ENCODE measurements at places on chromosomes 2 and 18.

DNA sequence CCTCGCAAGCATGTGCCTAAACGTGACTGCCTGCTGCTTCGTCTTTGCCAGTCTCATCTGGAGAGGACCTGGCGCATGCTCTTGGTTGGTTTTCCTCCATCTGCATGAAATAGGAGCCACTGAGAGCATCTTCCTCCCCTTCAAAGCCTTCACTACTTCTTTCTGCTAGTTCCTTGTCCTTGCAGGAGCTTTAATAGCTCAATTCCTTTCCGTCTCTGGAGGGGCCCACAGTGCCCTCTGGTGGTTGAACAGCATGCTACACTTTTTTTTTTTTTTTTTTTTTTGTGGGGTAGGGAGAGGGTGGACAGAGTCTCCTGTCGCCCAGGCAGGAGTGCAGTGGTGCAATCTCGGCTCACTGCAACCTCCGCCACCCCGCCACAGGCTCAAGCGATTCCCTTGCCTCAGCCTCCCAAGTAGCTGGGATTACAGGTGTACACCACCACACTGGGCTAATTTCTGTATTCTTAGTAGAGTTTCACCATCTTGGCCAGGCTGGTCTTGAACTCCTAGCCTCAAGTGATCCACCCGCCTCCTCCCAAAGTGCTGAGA lies 59.6 kb downstream of the SP110 start:
- DNase-seq: no peak

DNA sequence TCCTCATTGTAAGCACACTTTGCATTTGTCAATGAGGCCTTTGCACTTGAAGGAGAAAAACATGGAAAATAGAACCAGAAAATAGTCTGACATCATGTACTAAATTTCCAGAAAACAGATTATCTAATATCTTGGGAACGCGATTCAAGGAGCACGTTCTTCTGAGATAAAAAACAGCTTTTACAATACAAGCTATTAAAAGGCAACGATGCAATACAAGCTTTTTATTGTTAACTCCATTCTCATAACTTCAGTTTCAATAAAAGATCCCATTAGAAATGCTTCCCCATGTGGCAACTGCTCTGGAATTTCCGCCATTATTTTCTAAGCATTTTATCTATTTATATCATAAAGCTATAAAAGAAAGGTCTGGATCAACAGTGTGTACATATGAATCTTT lies 40.3 kb downstream of the NRXN1 start:
- no peak for DNase-seq

- no peak for DNase-seq
Observed at GRCh38 chr2:27085673-27086089, 891 bp upstream of the KHK start.

DNA sequence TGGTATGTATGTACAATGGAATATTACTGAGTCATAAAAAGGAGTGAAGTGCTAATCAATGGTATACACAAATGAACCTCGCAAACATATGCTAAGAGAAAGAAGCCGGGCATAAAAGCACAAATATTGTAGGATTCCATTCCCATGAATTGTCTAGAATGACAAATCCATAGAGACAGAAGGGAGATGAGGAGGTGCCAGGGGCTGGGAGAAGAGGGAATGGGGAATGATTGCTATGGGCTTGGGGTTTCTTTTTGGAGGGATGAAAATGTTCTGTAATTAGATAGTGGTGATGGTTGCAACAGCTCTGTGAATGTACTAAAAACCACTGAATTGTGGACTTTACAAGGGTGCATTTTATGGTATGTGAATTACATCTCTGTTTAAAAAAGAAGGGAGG lies 73.5 kb downstream of the GLI2 start:
- DNase-seq: no peak

GRCh38 chr2:85811180-85812093 lies 57.6 kb downstream of the ATOH8 start:
- DNase-seq: no peak

- DNase-seq: no peak
Observed at GRCh38 chr2:170310876-170311502, 133.0 kb downstream of the MYO3B start.

DNA sequence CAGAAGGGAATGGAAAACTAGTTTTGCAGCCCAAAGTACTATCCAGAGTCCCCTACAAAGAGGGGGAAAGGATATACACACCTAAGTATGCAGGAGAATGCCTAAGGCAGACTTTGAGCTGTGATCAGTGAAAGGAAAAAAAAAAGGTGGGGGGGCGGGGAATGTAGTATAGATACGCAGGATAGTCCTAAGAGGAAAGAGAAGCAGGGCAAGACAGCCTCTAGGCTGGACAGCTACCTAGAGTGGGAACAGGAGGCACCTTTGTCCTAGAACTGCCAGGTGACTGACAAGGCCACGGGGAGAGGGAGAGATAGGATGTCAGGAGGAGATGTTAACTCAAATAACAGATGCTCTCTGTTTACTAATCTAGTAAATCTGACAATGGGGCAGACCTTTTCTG lies 6.0 kb downstream of the REEP1 start:
- no peak for DNase-seq

GRCh38 chr2:114400890-114401289 lies 41.6 kb upstream of the DPP10 start:
- DNase-seq: no peak

DNA sequence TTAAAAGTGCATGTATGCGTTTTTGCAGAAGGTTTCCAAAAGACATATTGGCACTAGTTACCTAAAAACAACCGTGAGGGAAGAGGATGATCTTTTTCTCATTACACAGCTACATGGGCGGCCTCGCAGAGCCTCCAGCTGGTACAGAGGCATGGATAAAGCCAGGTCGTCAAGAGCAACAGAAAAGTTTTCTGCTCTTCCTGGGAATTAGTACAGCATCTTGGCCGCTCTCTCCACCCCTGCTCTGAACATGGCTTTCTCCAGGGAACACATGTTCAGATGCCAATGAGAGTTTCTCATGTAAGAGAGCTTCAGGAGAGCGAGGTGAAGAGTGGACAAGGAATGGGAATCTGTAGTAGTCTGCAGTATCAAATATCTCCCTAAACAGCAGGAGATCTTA lies 108.4 kb downstream of the ZEB2 start:
- DNase-seq: no peak

DNA sequence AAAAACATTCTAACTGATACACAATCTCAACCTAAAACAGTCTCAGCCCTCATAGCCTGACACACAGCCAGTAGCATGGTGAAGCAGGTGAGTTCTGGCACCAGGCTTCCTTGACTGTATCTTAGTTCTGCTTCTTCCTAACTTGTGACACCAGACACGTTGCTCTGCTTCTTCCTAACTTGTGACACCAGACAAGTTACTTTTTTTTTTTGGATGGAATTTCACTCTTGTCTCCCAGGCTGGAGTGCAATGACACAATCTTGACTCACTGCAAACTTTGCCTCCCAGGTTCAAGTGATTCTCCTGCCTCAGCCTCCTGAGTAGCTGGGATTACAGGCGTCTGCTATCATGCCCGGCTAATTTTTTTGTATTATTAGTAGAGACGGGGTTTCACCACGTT lies 6.7 kb upstream of the ATG16L1 start:
- DNase-seq: no peak

DNA sequence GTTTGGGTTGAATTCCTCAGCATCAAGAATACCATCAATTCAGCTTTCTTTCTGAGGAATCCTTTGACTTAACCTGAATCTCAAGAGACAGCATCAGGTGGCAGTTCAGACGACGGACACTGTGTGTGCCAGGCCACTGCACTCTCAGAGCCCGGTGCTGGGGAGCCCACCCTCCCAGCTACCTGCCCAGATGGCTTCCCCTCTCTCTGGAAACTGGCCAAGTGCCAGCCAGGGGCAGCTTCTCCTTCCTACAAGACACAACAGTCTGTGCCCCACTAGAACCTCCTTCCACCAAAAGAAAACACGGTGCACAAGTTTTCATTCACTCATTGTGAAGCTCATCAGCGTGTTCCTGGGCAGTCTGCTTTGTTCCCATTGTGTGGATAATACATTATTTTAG lies 28.5 kb downstream of the MAL start:
- no peak for DNase-seq

GRCh38 chr2:75788902-75789301 lies 78.2 kb upstream of the GCFC2 start:
- no peak for DNase-seq

DNA sequence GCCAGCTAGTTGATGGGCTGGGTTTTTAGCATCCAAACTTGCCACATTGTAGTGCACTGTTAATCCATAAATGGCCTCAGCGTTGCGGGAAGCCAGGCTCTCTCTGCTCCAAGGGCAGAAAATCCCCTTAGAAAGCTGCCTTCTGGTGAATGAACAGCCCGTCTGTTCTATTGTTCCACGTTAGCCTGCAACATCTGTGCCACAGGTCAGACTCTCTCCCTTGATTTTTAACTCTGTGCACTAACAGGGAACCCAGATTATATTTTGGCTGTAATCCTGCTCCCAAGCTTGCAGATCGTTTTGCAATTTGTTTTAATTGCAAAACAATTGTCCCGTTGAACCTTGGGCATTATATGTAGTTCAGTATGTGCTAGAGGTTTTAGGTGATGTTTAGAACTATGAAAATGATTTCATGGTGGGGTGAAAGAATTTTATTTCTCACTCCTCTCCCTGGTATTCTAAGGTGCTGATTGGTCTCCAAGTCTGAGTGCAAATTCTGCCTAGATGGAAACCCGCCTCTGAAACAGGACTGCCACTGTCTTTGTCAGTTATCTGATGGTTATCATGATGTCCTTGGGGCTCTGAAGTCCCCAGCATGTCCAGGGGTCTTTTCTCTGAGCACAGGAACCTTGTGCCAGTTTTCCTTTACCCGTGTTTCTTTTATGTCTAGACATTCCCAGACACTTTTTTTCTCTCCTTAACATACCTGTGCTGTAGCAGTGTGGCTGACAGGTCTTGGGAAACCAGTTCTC lies 106.6 kb downstream of the MAP4K4 start:
- DNase-seq: no peak

- no peak for DNase-seq
Observed at GRCh38 chr2:58110765-58111164, 64.2 kb downstream of the VRK2 start.

DNA sequence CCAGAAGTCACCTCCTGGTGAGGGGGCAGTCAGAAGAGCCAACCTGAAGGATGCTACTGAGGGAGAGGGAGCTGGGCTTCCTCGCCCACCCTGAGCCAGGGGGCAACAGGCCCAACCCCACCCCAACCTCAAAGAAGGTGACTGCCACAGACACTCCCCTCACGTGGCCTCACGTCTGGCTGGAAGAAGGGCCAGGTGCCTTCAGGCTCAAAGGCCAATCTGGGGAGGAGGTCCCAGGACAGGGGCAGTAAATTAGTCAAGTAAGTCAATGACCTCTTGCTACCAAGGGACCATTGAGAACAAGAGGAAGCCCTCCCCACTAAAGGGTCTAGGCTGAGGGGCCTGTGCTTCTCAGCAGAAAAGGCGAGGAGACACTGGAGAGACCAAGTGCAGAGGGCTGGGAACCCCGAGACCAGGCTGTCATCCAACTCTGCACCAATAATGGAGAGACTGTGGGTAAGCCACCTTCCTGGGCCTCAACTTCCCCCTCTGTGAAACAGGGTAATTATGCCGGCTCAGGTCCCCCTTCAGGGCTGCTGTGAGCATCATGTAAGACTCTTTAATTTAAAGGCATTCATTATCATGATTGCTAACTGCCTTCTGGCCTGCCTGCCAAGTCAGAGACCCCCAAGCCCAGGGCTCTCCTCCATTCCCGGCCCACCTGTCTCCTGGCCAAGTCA lies 20.2 kb upstream of the TNS1 start:
- no peak for DNase-seq

GRCh38 chr2:142745691-142746090 lies 131.8 kb upstream of the KYNU start:
- no peak for DNase-seq

DNA sequence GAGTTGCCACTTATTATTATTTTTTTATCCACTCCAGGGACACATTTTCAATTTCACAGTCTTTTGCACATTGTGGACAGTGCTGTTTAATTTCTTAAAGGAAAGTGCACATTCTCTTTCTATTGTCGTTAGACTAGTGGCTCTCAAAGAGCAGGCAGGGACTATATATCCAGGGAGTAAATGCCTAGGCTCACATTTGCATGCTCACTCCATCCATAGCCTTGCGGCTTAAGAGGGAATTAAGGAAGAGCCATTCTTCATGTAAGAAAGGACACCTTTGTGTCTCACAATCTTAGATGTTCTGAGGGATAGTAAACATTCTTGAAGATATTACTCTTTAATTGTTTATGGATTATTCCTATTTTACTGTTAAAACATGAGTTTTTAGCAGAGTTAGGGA lies 70.8 kb downstream of the FIGN start:
- no peak for DNase-seq

- DNase-seq: no peak
Observed at GRCh38 chr2:167196461-167197252, 308.4 kb downstream of the XIRP2 start.

GRCh38 chr18:12362473-12363174 lies 14.4 kb downstream of the AFG3L2 start:
- no peak for DNase-seq

DNA sequence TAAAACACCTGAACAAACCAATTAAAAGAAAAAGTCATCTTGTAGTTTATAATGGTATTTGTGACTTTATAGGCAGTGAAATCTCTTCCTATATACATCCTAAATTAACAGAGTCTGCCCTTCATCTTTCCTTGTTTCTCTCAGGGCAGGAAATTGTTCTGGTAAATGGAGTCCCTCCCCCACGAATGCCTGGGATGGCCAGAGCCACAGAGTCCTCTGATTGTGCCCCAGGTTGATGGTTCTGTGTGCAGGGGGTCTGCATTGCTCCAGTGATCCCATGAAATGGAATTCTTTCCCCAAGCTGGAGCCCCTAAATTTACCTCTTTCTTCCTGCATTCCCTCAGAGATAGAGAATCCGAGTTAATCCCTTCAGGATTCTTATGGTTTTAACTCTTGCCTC lies 155.5 kb downstream of the MTX2 start:
- no peak for DNase-seq
